ENCODE measurements at places on chromosomes 13 and 19.

- DNase-seq = no peak
Observed at GRCh38 chr13:30904043-30904442, 2.0 kb upstream of the MEDAG start.

- DNase-seq = no peak
Observed at GRCh38 chr19:1767464-1767933, 14.2 kb downstream of the ONECUT3 start.

GRCh38 chr13:57933606-57934005, 302.1 kb downstream of the PCDH17 start:
- no peak for DNase-seq

GRCh38 chr19:3852614-3853254, 16.1 kb downstream of the ZFR2 start:
- no peak for DNase-seq

GRCh38 chr13:51666374-51666773, 82.1 kb downstream of the WDFY2 start:
- DNase-seq = peak; percentile 36

DNA sequence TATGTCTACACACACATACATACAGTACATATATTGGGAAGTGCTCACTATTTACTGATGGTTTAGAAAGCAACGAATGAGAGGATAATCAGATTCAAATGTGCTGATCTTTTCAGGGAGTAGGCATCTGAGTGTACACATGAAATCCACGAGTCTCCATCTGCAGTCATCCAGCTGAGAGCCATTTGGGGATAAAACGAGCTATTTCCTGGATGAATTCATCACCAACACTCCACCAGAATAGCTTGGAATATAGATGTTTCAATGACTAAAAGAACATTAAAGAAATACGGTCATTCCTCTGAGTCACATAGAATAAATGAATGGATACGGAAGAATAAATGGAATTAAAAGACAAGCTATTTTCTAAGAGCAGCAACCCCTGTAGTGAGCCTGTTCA, 721.6 kb upstream of the ARGLU1 start:
- no peak for DNase-seq

DNA sequence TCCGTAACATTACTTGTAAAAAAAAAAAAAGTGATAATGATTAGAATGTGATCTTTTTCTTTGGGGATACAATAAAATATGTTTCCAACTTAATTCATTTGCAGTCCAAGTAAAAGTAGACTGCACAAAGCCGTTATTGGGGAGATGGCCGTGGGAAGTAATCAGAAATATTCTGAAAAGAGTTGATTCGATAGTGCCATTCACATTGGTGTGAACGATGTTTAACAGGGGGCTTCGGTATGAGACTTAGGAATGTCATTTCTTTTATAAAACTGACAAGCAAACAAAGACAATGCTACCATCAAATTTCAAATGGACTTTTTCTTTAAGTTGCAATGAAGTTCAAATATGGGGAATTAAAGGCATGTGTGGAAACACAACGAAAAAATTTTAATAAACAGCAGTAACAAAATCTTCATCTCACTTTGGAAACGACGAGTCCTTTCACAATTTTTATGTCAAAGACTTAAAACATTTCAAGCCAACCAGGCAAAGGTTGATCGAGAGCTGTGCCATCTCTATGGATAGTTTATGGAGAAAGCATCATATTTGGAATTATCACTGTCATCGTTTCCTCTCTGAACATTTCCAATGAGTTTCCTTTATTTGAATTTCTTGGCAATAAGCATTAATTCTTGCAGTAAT, 1.7 kb upstream of the ZIC5 start:
- no peak for DNase-seq

DNA sequence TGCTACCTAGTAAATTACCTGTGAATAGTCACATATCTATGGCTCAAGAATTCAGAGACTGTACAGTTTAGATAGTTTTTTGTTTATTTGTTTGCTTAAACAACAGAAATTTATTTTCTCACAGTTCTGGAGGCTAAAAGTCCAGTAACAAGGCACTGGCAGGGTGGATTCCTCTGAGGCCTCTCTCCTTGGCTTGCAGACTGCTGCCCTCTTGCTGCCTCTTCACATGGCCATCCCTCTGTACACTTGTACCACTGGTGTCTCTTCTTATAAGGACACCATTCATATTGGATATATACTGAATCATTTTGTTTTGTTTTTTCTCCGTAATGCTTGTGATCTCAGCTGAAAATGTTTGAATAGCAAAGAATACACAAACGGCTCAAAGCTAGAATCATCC, 56.4 kb upstream of the MIR17HG start:
- no peak for DNase-seq

Data from COR-L47 (cell line).